Nephron progenitor cell (in vitro differentiated cells): ENCODE measurements at places on chromosomes 12 and 14.

DNA sequence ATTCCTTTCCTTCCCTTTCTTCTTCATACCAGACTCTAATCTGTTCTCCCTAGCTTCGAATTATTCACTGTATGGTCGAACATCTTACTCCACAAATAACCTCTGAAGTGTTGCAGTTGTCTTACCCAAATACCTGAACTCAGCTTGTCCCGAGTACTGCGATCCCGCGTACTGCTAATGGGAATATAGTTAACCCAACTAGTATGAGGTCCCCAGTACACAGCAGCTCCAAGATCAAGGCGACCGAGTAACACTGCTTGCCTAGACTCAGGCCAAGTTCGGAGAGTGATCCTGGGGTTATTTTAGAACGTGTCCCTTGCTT is 462 bp upstream of the ETNK1 start:
- peak overlapping the region; percentile 99 for H3K4me3 ChIP-seq
- no peaks in the 10 kb centered on the region for H3K36me3 ChIP-seq
- H3K27ac ChIP-seq = peak overlapping the region; percentile 97
- H3K27me3 ChIP-seq = no peaks in the 10 kb centered on the region
- no peak for DNase-seq
- peaks cover 45% of the 10 kb centered on the region for H3K4me1 ChIP-seq

- no peaks in the 10 kb centered on the region for H3K27me3 ChIP-seq
- H3K4me1 ChIP-seq = no peaks in the 10 kb centered on the region
- no peak overlapping the region for H3K27ac ChIP-seq
- H3K4me3 ChIP-seq = no peak overlapping the region
- no peak for DNase-seq
These were observed 605.5 kb upstream of the USP15 start for GRCh38 chr12:61654698-61655097.

DNA sequence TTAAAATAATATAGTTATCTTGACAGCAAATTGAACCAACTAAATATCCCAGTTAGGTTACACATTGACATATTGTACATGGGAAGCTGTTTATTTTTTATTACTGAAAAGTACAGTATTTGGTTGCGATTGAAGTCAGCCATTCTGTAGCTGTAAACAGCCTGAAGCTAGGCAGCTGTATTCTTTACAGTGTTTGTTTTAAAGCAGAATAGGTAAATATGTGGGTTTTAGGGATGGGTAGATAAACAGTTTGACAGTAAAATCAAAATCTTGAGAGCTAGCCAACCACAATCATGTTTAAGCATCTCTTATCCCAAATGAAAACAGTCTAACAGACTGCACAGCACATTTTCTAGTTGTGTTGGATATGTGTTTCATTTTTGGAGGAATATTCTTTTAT is 45.7 kb downstream of the TTC6 start:
- DNase-seq = no peak
- peaks cover 6% of the 10 kb centered on the region for H3K27me3 ChIP-seq
- H3K4me3 ChIP-seq = no peak overlapping the region
- no peak overlapping the region for H3K27ac ChIP-seq
- no peaks in the 10 kb centered on the region for H3K36me3 ChIP-seq

- DNase-seq = no peak
- H3K4me1 ChIP-seq = peaks cover 29% of the 10 kb centered on the region
- no peak overlapping the region for H3K27ac ChIP-seq
- H3K36me3 ChIP-seq = no peaks in the 10 kb centered on the region
These were observed 39.7 kb upstream of the FICD start for GRCh38 chr12:108475396-108475795.

- H3K27me3 ChIP-seq = peaks cover 3% of the 10 kb centered on the region
- peak; percentile 83 for DNase-seq
- peaks cover 79% of the 10 kb centered on the region for H3K4me1 ChIP-seq
- peak overlapping the region; percentile 50 for H3K27ac ChIP-seq
These were observed 12.9 kb downstream of the SPRYD3 start for GRCh38 chr12:53065975-53066931.
